ENCODE measurements at places on chromosomes 11 and 22. TPM values are rescaled to one million over a fixed set of nuclear protein-coding genes. Genes with fewer than 3 reads are reported as not detected.

MS4A3 gene
- not detected for total RNA-seq

CYP2D6 gene
- 7.2 TPM for total RNA-seq

PAK1 gene
- 98.0 TPM for total RNA-seq

C11orf21 gene
- total RNA-seq, result not detected

OR2AG2 gene
- 1.6 TPM for total RNA-seq

ANO5 gene
- 19.7 TPM for total RNA-seq

C11orf16 gene
- not detected for total RNA-seq

VWCE gene
- 7.2 TPM for total RNA-seq

ADAMTS8 gene
- 2.5 TPM for total RNA-seq

CBLIF gene
- not detected for total RNA-seq

MRGPRX2 gene
- total RNA-seq, result not detected

PTPRCAP gene
- 0.63 TPM for total RNA-seq

GPHA2 gene
- not detected for total RNA-seq

NEFH gene
- 0.63 TPM for total RNA-seq

SULT4A1 gene
- 55.7 TPM for total RNA-seq

MAJIN gene
- total RNA-seq, result not detected

FZD4 gene
- total RNA-seq, result 29.1 TPM

TXN2 gene
- 13.1 TPM for total RNA-seq

TMEM191C gene
- total RNA-seq, result 4.4 TPM

SMIM38 gene
- total RNA-seq, result 4.1 TPM

MYO18B gene
- total RNA-seq, result 0.31 TPM

SHANK2 gene
- 99.2 TPM for total RNA-seq

FAM227A gene
- total RNA-seq, result 17.2 TPM

APOC3 gene
- total RNA-seq, result not detected

ADSL gene
- total RNA-seq, result 67.0 TPM

SLC37A2 gene
- total RNA-seq, result 1.9 TPM

OR8G1 gene
- not detected for total RNA-seq

OR51G2 gene
- total RNA-seq, result not detected

C22orf42 gene
- total RNA-seq, result not detected

CNIH2 gene
- total RNA-seq, result 79.2 TPM

MAPK8IP2 gene
- 70.4 TPM for total RNA-seq

OR52I1 gene
- not detected for total RNA-seq

LYVE1 gene
- 1.3 TPM for total RNA-seq

CCND1 gene
- 5.0 TPM for total RNA-seq

SGSM1 gene
- 18.2 TPM for total RNA-seq

VSIG2 gene
- not detected for total RNA-seq

SHANK3 gene
- total RNA-seq, result 9.7 TPM

RIMBP3C gene
- 1.3 TPM for total RNA-seq

HEPHL1 gene
- total RNA-seq, result not detected

SCUBE1 gene
- 59.8 TPM for total RNA-seq

FOXR1 gene
- not detected for total RNA-seq

MRGPRX3 gene
- total RNA-seq, result not detected

P2RX6 gene
- 0.31 TPM for total RNA-seq

CHRDL2 gene
- total RNA-seq, result not detected

BIK gene
- not detected for total RNA-seq

RFPL2 gene
- not detected for total RNA-seq

BATF2 gene
- total RNA-seq, result not detected

DEUP1 gene
- total RNA-seq, result 0.31 TPM

ADM2 gene
- total RNA-seq, result under 0.01 TPM
